ENCODE measurements at places on chromosomes 1 and 21.

GRCh38 chr1:104197516-104197915 lies 447.8 kb downstream of the AMY1C start:
- H3K36me3 ChIP-seq: no peaks in the 10 kb centered on the region
- no peak overlapping the region for H3K27ac ChIP-seq
- H3K27me3 ChIP-seq: no peaks in the 10 kb centered on the region
- no peak overlapping the region for H3K4me3 ChIP-seq

GRCh38 chr1:214510477-214510876 lies 40.9 kb downstream of the PTPN14 start:
- no peak overlapping the region for H3K4me3 ChIP-seq
- H3K4me1 ChIP-seq: no peaks in the 10 kb centered on the region
- no peaks in the 10 kb centered on the region for H3K36me3 ChIP-seq
- H3K27ac ChIP-seq: no peak overlapping the region

- H3K27me3 ChIP-seq: no peaks in the 10 kb centered on the region
- H3K4me1 ChIP-seq: no peaks in the 10 kb centered on the region
- no peak overlapping the region for H3K27ac ChIP-seq
- no peaks in the 10 kb centered on the region for H3K36me3 ChIP-seq
- H3K4me3 ChIP-seq: no peak overlapping the region
These were observed 11.3 kb upstream of the RPL5 start for GRCh38 chr1:92820551-92820950.

DNA sequence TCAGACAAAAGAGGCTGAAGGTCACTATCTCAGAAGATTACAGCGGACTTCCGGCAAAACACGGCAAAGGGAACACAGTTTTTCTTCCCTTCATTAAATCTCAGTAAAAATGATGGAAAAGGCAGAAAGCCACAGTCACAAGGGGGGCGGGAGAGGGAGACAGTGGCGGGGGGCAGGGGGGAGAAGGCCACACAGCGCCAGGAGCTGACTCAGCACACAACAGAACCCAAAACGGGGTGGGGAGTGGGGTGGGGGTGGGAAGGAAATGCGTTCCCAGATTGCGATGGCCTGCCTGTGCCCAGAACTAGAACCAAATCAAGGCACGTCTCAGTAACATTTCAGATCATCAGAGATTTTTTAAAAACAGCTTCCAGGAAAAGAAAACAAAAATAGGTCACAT lies 13.4 kb downstream of the CFAP74 start:
- no peak for DNase-seq
- no peaks in the 10 kb centered on the region for H3K27me3 ChIP-seq
- no peak overlapping the region for H3K27ac ChIP-seq
- H3K4me1 ChIP-seq: no peaks in the 10 kb centered on the region
- H3K4me3 ChIP-seq: no peak overlapping the region

DNA sequence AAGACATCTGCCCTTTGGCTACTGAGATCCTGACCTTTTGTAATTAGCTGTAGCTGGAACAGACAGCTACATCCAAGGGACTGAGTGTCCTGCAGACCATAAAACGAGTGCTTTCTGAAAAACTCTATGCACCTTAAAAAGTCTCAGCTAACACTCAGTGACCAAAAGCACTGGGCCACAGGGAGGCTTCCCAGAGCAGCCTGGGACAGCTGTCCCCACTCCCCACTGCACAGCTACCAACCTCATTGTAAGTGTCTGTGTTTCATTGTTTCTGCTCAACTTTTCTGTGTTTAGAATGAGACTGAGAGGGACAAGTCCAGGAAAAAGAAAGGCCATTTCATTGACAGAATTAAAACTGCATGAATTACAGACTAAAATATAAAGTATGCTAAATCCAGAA lies 80.7 kb downstream of the SMYD2 start:
- H3K27me3 ChIP-seq: no peaks in the 10 kb centered on the region
- H3K4me1 ChIP-seq: no peaks in the 10 kb centered on the region
- H3K36me3 ChIP-seq: peaks cover 10% of the 10 kb centered on the region
- no peak for DNase-seq
- no peak overlapping the region for H3K27ac ChIP-seq

DNA sequence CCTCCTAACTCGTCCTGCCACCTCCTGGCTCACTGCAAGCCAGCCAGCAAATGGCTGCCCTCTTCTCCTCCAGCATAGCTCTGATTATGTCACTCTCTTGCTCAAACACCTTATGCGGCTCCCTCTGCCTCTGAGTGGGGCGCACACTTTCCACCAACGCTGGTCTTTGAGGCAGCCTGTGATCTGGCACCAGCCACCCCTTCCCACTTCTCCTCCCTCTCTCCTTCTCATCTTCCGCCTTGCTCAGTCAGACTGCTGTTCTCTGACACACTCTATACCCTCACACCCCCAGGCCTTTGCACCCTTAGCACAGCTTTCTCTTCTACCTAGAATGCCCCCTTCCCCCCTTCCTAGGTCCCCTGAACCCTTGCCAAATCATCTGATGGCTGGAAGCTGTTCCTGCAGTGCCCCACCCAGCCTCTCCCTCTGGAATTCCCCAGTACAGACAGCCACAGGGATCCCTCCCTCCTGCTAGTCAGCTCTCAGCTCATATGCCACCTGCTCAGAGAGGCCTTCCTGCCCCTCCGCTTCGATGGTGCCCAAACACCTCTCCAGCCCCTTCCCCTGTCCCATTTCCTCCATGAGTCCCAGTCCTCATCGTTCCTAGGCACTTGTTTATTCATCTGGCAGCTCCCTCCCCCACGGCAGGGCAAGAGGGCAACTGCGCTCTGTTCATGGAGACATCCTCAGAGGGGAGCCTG lies 21.7 kb upstream of the PEF1 start:
- peaks cover 2% of the 10 kb centered on the region for H3K4me1 ChIP-seq
- H3K36me3 ChIP-seq: no peaks in the 10 kb centered on the region
- no peak for DNase-seq

- no peaks in the 10 kb centered on the region for H3K36me3 ChIP-seq
- no peak overlapping the region for H3K27ac ChIP-seq
- no peaks in the 10 kb centered on the region for H3K4me1 ChIP-seq
- H3K27me3 ChIP-seq: no peaks in the 10 kb centered on the region
- no peak for DNase-seq
These were observed 67.7 kb downstream of the LBR start for GRCh38 chr1:225360119-225360518.

GRCh38 chr1:235307158-235308124 lies 20.5 kb downstream of the ARID4B start:
- no peaks in the 10 kb centered on the region for H3K36me3 ChIP-seq
- no peaks in the 10 kb centered on the region for H3K27me3 ChIP-seq
- no peaks in the 10 kb centered on the region for H3K4me1 ChIP-seq
- DNase-seq: no peak
- H3K4me3 ChIP-seq: no peak overlapping the region

All from aorta (tissue), 5 donors.